ENCODE measurements at places on chromosomes 2 and 18. TPM values are rescaled to one million over a fixed set of nuclear protein-coding genes. Genes with fewer than 3 reads are reported as not detected.

PREPL gene
- total RNA-seq, result 42.2 TPM

CFAP53 gene
- total RNA-seq, result 0.26 TPM

MC2R gene
- total RNA-seq, result not detected

UGT1A8 gene
- under 0.01 TPM for total RNA-seq

Data from bronchial epithelial cell (primary cell).